ENCODE measurements at places on chromosomes 13 and 19. TPM values are rescaled to one million over a fixed set of nuclear protein-coding genes. Genes with fewer than 3 reads are reported as not detected.
A peak's percentile ranks its signal among the peaks of the same experiment; 100 is the strongest.

DNA sequence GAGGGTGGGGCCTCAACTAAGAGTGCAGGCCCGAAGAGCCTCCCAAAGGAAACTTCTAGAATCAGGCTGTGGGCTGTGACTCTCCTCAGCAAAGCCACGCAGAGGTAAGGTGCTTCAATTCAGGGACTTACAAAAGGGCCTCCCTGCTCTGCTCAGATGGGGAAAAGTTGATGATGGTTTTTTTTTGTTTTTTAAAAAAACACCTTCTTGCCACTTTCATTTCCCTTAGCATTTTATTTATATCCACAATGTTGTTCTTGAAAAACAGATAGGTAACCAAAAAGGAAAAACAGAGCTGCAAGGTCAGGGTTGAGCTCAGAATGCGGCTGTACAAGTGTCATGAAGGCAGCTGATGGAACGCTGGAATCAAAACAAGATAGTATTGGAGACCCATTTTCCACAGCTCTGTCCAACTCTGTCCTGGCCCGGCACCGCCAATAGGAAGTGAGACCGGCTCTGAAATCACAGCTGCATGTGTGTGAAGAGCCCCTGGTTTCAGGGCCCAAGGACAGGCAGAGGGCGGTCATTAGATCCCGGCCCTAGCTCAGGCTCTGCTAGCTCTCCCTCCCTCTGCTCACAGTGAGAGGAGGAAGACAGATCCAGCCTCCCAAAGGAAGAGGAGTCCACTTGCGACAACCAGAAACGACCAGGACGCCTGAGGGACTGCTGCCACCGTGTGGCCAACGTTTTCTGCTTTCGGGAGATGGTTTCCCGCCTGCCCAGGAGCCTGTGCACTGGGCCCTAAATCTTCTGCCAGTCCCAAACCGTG lies 58.3 kb downstream of the KLF2 start:
- peak; percentile 77 for DNase-seq

GRCh38 chr19:3683405-3684053 lies 16.7 kb downstream of the PIP5K1C start:
- no peak for DNase-seq

GRCh38 chr13:19618977-19619376 lies 14.5 kb upstream of the MPHOSPH8 start:
- no peak for DNase-seq

GRCh38 chr19:1624458-1624857 lies 19.2 kb upstream of the UQCR11 start:
- peak; percentile 47 for DNase-seq

GRCh38 chr19:29379257-29380021 lies 146.4 kb upstream of the VSTM2B start:
- no peak for DNase-seq

GRCh38 chr19:35521124-35521743 lies 6.9 kb downstream of the SBSN start:
- DNase-seq: no peak

GRCh38 chr19:12527034-12527836 lies 24.0 kb downstream of the ZNF564 start:
- DNase-seq: no peak

- DNase-seq: peak; percentile 41
Measured at GRCh38 chr19:16587833-16588823, 15.9 kb upstream of the SLC35E1 start.

DNA sequence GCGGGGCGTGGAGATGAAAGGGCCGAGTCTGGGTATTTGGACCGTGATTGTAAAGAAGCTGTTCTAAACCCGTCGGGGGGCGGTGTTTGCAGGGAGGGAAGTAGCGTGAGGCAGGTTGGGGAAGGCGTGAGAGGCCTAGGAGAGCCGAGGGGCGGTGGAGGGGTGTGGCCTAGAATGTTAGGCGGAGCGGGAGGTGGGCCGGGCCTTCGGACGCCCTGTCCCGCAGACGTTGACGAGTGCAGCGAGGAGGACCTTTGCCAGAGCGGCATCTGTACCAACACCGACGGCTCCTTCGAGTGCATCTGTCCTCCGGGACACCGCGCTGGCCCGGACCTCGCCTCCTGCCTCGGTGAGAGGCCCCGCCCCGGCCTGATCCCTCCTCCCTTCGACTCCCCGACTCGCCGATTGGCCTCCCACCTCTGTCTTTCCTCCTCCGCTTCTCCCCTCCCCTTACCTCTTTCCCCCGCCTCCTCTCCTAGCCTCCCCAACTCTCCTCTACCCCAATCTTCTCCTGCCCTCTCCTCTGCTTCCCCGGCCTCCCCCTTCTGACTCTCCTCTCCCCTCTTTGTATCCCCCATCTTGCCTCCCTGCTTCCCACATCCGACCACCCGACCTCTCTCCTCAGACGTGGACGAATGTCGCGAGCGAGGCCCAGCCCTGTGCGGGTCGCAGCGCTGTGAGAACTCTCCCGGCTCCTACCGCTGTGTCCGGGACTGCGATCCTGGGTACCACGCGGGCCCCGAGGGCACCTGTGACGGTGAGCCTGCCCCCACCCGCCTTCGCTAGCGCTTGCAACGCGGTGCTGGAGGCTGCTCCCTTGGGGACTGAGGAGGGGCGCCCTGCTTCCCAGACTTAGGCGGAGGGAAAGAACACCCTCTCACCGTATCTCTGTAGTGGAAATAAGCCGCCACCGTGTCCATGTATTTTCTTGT lies 12.8 kb downstream of the LTBP4 start:
- peak; percentile 87 for DNase-seq

DNA sequence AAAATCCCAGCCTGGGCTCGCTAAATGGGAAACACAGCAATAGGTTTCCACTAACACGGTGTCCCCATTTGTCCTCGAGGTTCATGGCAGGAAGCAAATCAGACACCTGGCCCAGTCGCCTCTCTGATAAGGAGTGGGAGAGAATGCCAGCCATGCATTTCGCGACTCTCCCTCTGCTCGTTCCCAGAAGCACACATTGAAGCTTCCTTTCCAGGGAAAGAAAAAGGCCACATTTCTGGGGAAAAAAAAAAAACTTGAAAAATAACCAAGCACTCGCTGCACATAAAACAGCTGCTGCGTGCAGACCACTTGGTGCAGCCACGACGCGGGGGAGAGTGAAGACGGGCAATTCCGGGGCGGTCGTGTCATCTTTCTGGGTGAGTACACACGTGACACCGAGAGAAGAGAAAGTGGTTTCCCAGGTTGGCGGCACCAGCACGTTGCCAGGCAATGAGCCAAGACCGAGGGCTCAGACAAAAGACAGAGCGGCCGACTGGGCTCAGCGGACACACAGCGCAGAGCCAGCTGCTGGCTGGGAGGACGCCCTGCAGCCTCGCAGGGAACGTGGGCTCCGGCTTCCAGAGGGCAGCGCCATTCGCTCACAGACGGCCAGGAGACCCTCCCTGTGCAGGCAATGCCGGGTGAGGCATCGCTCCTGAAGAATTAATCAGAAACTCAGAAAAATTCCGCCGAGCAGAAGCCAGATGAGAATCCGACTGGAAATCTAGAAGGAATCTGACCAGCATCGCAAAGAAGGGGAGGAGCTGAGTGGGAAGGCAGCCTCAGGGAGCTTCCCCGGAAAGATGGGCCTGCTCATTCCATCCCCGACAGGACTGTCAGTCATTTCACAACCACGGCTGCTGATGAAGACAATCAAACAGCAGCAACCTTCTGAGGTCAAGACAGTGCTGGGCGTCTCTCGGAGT lies 83.2 kb upstream of the IRS2 start:
- no peak for DNase-seq

GRCh38 chr13:64928696-64929499 lies 2301.2 kb downstream of the PCDH9 start:
- DNase-seq: no peak

- DNase-seq: peak; percentile 99
Measured at GRCh38 chr19:58400916-58401839, 5.7 kb downstream of the RNF225 start.

- no peak for DNase-seq
Measured at GRCh38 chr13:39189778-39190177, 151.5 kb downstream of the NHLRC3 start.

DNA sequence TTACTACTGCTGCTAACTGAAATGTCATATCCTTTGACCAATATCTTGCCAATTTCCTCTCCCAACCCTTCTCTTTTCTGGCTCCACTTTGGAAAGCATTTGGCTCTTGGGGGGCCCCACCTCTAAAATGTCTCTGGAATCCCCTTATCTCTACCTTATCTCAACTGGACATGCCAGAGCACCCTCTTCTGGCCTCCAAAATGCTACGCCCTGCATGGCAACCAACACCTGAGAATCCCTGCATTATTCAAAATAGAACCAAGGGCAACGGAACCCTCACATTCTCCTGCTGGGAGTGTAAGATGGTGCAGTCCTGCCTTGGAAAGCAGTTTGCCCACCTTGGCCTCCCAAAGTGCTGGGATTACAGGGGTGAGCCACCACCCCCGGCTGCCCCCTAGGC lies 35.3 kb downstream of the CERS4 start:
- no peak for DNase-seq

DNA sequence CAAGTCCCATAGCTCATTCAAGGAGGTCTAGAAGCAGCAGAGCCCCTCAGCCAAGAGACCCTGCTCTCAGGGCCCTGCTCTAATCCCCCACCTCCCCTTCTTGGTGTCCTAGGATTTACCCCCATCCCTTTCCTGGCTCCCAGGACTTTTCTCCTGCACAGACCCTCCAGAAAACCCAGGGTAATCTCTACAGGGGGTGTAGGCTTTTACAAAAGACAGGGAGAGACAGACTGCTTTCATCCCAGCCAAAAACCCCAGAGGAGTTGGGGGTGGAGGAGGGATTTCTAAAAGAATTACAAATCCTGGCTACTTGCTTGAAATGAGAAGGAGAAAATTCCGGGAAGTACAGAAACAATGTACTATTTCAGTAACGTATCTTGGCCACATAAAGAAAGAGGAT lies 133.3 kb downstream of the TNFSF13B start:
- DNase-seq: no peak

DNA sequence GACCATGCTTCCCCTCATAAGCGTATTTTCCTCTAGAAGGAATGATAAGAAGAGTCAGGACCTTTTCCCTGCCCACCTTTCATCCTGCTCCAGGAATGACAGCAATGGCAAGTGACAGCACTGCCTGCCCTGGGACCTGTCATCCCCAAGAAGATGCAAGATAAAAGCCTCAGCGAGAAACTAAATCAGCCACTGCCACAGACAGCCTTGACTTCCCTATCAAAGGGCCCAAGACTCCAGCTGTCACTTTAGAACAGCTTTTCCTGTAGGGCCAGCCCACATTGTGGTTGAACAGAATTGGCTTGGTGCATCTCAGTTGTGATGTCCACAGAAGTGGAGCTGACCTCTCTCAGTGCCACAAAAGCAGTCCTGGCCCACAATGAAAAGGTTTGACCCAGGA lies 1.1 kb downstream of the RAB8A start:
- DNase-seq: no peak

GRCh38 chr13:20721454-20722357 lies 18.2 kb downstream of the IL17D start:
- DNase-seq: no peak

DNA sequence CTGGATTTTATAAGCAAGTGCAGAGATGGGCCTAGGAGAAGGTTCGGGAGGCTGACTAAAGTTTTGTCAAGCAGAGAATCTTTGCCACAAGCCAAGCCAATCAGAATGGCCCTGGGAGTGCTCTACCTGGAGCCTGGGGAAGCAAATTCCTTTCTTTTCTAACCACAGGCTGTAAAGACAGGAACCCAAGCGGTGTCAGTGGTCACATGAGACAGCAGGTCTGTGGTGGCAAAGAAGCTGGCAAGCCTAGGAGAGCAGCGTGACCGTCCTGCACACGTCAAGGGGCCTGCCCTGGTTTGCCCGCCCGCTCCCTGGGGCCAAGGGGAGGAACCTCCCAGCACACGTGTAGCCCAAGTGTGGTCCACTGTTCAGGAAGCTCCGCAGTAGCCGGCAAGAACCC lies 90.8 kb downstream of the IPO5 start:
- no peak for DNase-seq

DNA sequence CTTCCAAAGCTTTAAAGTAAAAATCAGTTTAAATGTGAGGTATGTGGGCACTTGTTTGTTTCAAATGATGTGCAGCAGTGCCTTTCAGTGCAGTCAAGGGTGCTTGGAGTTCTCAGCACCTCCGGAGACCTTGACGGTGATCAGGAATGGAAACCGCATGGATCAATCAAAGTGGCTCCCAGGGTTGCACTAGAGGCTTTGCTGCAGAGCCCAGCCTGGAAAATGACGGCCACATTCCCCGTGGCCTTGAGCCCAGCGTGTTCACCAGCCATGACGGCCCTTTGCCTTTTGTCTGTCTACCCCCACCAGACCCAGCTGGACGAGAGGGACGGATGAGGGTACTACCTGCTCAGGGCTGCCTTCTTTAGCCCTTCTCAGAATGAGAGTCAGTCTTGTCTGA lies 320.0 kb downstream of the TEX29 start:
- no peak for DNase-seq

DNA sequence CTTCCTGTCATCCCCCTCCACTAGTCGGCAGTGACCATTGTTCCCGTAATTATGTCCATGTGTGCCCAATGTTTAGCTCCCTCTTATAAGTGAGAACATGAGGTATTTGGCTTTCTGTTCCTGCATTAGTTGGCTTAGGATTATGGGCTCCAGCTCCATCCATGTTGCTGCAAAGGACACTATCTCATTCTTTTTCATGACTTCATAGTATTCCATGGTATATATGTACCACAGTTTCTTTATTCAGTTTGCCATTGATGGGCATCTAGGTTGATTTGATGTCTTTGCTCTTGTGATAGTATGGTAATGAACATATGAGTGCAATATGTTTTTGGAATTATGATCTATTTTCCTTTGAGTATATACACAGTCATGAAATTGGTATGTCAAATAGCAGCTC lies 522.1 kb downstream of the DCT start:
- no peak for DNase-seq

DNA sequence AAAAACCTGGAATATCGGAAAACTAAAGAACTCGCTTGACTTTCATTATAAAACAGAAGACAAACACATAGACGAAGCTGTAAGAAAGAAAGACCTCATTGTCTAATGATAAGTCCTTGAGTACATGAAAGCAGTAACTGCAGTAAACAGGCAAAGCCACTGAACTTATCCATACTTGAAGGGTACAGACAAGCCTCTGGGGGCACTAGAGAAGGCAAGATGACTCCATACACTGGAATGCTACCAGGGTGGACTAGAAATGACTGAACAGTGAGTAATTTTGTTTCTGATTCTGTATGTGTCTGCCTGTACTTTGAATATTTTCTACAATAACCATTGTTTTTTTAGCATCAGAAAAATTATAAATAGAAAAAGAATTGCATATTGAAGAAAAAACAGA lies 507.9 kb downstream of the UQCRFS1 start:
- no peak for DNase-seq

GYS1 gene
- 41.1 TPM for total RNA-seq

PRTN3 gene
- not detected for total RNA-seq

AMH gene
- 5.8 TPM for total RNA-seq

KLK11 gene
- not detected for total RNA-seq

BCL2L12 gene
- 71.1 TPM for total RNA-seq

ZGLP1 gene
- 9.3 TPM for total RNA-seq

TMPRSS9 gene
- not detected for total RNA-seq
